ENCODE measurements at places on chromosomes 11 and 22.
A peak's percentile ranks its signal among the peaks of the same experiment; 100 is the strongest.

- no peak for DNase-seq
These were observed 740.5 kb upstream of the API5 start for GRCh38 chr11:42571131-42571877.

- DNase-seq: no peak
These were observed 116.0 kb downstream of the CSTPP1 start for GRCh38 chr11:47052576-47052975.

GRCh38 chr11:64352099-64352994, 6.6 kb upstream of the RPS6KA4 start:
- peak; percentile 68 for DNase-seq

GRCh38 chr11:124801014-124801413, 808 bp upstream of the MSANTD2 start:
- DNase-seq: no peak

DNA sequence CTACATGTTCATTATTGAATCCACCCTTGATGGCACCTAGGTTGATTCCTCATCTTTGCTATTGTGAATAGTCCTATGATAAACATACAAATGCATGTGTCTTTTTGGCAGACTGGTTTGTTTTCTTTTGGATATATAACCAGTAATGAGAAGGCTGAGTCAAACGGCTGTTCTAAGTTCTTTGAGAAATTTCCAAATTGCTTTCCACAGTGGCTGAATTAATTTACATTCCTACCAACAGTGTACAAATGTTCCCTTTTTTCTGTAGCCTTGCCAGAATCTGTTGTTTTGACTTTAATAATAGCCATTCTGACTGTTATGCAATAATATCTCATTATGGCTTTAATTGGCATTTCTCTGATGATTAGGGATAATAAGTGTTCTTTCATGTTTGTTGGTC, 184.9 kb downstream of the CASP12 start:
- no peak for DNase-seq

- no peak for DNase-seq
These were observed 7.3 kb upstream of the FXYD2 start for GRCh38 chr11:117831661-117832415.

DNA sequence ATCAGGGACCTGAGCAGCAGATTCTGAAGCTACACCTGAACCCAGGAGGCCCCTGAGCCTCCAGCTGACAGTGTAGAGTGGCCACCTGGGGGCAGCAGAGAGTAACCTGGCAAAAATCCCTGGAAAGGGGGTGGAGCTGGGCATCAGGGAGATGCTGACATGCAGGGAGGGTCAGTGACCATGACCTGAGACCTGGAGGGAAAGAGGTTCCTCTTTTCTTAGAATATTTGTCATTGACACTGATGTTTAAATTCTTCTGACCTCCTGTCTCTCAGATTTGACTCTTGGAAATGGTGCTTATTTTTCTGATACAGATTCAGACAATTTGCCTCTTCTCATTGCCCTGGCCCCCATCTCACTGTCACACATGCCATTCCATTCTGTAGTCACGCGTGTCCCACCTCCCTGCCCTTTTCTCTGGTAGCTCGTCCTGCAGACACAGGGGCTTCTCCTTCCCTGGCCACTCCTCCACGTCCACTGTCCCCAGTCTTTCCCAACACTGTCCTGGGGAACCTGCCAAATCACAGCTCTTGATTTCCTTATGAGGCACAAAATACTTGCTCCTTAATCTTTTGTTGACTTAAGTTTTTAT, 117.2 kb upstream of the IGLL5 start:
- no peak for DNase-seq

GRCh38 chr22:29122041-29122440, 49.2 kb downstream of the KREMEN1 start:
- DNase-seq: no peak

DNA sequence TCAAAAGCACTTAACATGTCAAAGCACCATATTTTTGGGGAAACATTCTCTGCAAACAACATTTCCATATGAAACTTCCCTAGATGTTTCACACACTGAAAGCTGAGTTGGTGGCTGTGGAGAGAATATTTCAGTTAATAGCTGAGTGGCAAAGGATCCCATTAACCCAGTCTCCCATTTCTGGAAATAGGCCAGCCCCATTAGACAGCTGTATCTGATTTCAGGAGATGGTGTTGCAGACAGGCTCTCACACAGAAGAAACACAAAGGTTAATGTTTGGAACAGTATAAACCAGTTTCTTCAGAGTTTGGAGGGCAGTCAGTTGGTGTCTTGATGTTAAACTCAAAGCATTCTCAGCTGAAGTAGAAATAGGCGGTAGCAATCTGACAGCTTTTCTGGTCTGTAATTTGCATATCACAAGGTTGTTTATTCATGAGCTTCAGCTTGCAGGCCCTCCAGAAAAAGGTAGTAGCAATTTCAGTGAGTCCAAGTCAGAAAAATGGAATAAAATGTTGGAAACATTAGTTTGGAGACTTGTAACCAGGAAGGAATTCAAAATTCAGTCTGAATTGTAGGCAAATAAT, 15.5 kb upstream of the ZBTB44 start:
- no peak for DNase-seq

DNA sequence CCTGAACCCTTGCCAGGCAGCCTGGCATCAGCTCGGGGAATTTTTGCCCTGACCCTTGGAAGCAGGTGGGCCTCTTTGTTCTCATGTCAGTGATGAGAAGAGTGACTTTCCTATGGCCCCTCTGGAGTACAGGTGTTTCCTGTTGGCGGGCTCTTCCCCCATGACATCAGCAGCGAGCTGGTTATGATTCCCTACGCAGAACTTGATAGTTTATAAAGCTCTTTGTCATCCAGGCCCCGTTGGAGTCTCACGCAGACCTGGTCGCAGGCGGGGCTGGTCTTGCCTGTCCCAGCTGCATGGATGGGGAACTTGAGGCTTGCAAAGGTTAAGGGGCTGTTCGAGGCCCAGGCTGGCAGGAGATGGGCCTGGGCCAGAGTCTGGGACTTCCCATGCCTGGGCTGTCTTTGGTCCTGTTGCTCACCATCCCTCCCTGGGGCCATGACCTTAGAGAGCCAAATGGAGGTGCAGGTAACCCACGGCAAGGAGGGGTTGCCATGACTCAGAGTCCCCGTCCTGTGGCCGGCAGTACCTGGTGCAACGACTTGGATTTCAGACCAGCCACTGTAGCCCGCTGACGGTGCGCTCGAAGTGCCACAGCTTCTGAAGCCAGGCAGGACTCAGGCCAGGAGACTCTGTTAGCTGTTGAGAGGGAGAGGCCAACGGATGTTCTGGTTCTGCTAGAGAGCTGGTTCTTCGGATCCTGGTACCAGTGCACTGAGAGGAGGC, 45.9 kb upstream of the PPP6R3 start:
- peak; percentile 42 for DNase-seq

DNA sequence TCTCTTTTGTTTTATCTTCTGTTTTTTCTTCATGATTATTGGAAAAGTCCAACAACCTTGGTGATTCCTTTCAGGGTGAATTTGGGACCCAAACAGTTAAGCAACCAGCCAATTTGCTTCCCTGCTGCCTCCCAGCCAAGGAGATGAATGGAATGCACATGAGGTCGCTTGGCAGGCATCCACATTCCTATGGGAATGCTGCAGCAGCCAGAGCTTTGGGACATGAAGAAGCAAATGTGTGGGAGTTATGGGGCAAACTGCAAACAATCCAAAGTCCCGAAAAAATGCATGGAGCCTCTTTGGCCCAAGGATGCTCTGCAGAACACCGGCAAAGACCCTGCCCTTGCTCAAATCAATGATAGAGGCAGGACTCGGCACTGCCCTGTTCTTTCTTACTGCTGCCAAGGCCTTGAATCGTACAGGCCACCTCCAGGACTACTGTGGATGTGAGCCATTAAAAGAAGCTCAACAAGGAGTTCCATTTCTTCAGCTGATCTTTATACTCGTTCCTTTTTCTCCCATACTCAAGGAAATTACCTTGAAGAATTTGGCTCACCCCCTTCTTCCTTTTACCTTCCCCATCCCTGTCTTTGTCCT, 117.3 kb upstream of the TEAD1 start:
- no peak for DNase-seq

- DNase-seq: peak; percentile 56
These were observed 6.7 kb downstream of the SCARF2 start for GRCh38 chr22:20430720-20431510.

DNA sequence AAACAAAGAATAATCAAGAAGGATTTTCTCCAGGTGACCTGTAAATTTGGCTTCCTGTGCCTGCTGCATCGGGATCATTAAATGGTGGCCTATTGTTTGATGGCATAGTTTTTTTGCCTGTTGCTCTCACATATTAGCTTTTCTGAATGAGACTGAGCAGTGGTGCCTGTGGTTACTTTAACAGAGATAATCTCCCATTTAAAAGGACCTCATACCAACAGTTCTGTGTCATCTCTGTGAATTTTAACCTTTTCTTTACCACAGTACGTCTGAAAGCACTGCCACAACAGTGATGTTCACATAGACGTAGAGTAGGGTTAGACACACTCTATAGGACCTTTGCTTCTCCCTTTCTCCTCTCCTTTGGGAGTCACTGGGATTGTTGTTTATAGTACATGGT, 22.9 kb upstream of the RCE1 start:
- no peak for DNase-seq

- DNase-seq: no peak
These were observed 8.2 kb downstream of the USP2 start for GRCh38 chr11:119373059-119373920.

GRCh38 chr11:86251345-86251744, 6.8 kb downstream of the EED start:
- DNase-seq: no peak

DNA sequence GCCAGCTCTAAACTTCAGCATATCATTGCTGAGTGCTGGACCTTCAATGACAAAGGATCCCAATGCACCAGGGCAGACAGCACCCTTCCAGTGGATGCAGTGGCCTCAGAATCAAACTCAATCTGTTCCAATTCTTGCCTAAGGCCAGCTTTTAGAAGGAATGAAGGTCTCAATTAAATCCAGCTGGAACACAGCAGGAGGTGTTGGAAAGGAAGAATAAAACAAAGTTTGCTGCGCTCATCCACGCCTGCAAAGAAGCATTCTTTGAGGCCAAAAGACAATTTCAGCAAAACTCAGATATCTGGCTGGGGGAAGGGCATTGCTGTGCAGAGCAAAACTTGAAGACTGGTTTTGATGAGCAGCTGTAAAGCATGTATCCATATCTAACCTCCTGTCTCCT, 120.7 kb downstream of the CCDC81 start:
- no peak for DNase-seq

- peak; percentile 86 for DNase-seq
These were observed 34.1 kb downstream of the OR4D9 start for GRCh38 chr11:59545179-59546020.

- no peak for DNase-seq
These were observed 48.6 kb downstream of the CADM1 start for GRCh38 chr11:115455613-115456012.

DNA sequence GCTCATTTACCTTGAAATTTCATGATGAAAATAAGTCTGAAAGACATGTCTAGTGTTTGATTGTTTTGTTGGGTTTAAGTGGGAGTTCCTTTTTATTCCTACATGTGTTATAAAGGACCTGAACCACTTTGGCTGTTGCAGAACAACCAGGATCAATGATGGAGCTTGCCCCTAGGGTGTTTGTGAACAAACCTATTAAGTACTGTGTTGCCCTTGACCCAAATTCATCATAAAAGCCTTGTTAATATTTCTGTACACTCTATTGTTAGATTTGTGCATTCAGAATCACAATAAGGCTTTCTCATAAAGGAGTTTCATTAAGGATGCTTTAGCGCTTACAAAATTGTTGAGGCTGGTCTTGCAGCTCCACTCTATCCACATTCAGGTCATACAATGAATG, 452.6 kb downstream of the NELL1 start:
- no peak for DNase-seq

DNA sequence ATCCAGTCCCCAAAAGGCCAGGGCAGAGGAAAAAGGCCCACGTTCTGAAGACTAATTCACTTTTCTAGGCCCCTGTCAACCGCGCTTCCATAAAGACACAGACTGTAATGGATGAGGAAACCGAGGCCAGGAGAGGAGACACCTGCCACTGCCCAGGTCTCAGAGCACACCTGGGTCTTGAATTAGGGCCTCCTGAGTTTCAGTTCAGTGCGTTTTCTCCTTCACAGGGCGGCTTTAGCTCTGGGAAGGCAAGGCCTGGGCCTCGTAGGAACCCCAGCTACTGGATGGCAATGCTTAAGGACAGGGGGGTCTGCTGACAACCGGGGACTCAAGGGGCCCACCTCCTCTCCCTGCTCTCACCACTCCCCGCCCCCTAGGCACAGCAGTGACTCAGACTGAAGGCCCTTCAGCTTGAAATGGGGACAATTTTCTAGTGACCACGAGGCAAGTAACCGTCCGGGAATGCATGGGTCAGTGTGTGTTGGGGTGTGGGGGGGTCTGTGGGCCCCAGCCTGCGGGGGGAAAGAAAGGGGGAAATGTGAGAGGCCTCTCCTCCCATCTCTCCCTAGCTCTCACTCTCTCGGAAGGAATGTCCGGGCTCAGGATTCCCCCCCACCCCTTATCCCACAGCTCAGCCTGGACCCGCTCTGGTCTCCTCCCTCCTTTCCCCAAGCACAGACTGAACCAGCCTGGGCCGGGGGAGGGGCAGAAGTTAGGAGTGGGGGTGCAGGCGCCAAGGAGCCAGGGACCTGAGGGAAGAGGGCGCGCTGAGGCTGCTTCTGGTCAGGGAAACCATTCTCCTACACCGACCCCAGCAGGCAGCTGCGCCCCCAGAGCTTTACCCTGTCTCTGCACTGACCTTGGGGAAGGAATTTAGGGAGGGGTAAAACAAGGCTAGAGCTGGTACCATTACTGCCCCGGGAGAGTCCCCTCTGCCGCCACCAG, 17.2 kb downstream of the CREB3L1 start:
- DNase-seq: no peak

DNA sequence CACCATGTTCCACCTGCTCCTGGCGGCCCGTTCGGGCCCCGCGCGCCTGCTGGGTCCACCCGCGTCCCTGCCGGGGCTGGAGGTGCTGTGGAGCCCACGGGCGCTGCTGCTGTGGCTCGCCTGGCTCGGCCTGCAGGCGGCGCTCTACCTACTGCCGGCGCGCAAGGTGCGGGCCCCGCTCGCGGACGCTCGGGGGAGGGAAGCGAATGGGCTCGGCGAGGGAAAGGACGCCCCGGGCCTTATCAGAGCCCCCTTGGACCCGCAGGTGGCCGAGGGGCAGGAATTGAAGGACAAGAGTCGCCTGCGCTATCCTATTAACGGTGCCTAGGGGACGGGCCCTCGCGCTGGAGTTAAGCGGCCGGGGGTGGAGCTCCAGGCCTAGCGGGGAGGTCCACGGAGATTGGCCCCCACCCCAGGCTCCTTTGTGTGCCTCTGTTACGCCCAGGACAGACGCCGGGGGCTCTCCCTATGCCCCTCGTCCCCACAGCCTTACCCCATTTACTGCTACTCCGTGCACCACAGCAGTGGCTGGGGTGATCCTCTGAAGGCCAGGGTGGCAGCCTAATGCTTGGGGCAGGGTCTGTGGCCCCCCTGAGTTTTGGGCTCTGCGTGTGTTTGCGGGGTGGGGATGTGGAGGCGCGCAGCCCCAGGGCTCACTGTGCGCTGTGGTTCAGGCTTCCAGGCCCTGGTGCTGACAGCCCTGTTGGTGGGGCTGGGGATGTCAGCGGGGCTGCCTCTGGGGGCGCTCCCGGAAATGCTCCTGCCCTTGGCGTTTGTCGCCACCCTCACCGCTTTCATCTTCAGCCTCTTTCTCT, 1.1 kb downstream of the TM7SF2 start:
- peak; percentile 60 for DNase-seq

- DNase-seq: no peak
These were observed 13.0 kb downstream of the MAML2 start for GRCh38 chr11:96329855-96330510.

GRCh38 chr11:121625777-121626506, 173.2 kb upstream of the SORL1-AS1 start:
- DNase-seq: no peak

Data from RWPE2 (cell line).